ENCODE measurements at places on chromosomes 3 and 15.

GRCh38 chr3:16838561-16838960, 46.2 kb upstream of the PLCL2 start:
- no peak for DNase-seq

- no peak for DNase-seq
Measured at GRCh38 chr3:15185404-15185803, 20.6 kb upstream of the CAPN7 start.

- no peak for DNase-seq
Measured at GRCh38 chr3:176275113-176275512, 922.2 kb downstream of the TBL1XR1 start.

DNA sequence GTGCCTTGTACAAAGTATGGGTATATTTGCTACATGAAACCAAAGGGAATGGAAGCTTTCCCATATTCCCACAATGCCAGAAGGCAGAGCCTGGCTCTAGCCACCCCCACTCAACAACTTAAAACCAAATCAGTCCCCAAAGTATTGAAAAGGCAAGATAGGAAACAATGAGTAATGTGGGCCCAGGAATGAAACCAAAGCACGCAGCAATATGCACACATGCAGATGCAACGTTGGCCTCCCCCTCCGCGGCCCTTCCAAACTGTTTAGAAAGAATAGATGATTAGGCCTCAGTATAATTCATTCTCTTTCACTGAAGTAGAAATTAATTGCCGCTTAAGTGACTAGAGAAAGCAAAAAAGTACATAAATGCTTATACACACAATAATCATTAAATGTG, 59.1 kb downstream of the THRB start:
- DNase-seq: no peak

- no peak for DNase-seq
Measured at GRCh38 chr3:144809380-144809779, 837.8 kb downstream of the DIPK2A start.

Measured in right renal pelvis (tissue), 4 donors.